Stimulated activated CD4-positive, alpha-beta T cell treated with anti-CD3 and anti-CD28 coated beads, TNF-alpha, amount 100 ng/mL, for 1 hour (primary cell): ENCODE measurements at places on chromosomes 16 and 17.

GRCh38 chr16:73064212-73064993 lies 16.5 kb upstream of the ZFHX3 start:
- no peak for DNase-seq

DNA sequence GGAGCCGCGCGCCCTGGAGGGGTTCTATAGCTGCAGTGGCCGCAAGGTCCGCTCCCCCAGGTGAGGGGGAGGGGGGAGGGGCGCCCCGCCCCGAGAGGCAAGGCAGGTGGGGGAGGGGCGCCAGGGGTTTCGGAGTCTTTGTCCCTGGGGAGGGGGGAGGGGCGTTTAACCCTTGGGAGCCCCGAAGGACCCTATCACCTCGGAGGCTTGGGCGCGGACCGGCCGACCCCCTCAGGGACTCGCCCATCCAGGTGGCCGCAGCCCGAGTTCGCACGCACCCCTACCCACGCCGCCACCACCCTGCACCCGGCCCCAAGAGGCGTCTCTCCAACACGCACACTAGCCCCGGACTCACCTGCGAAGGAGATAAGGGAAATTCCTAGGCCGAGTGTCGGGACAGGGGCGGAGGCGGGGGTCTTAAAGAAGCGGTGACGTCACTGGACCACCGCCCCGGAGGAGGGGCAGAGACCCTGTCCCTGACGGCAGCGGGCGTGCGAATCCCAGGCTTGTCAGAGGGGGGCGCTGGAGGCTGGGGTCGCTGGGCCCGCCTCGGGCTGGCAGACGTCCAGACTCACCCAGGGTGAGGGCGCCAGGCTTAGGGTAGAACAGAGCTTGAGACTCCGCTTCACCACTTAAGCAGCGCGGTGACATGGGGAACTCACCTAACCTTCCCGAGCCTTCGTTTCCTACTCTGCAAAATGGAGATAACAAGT lies at the start of gene CLDN6:
TSS of gene CLDN6 (minus strand) at position 390 of the 713 bp plus-strand sequence. CDS start 2,162 bp downstream, outside the sequence.
- no peak for DNase-seq

- DNase-seq: no peak
Measured at GRCh38 chr17:31649302-31649701, 209.7 kb downstream of the COPRS start.

GRCh38 chr17:34858591-34859565 lies 102.4 kb downstream of the CCT6B start:
- no peak for DNase-seq

DNA sequence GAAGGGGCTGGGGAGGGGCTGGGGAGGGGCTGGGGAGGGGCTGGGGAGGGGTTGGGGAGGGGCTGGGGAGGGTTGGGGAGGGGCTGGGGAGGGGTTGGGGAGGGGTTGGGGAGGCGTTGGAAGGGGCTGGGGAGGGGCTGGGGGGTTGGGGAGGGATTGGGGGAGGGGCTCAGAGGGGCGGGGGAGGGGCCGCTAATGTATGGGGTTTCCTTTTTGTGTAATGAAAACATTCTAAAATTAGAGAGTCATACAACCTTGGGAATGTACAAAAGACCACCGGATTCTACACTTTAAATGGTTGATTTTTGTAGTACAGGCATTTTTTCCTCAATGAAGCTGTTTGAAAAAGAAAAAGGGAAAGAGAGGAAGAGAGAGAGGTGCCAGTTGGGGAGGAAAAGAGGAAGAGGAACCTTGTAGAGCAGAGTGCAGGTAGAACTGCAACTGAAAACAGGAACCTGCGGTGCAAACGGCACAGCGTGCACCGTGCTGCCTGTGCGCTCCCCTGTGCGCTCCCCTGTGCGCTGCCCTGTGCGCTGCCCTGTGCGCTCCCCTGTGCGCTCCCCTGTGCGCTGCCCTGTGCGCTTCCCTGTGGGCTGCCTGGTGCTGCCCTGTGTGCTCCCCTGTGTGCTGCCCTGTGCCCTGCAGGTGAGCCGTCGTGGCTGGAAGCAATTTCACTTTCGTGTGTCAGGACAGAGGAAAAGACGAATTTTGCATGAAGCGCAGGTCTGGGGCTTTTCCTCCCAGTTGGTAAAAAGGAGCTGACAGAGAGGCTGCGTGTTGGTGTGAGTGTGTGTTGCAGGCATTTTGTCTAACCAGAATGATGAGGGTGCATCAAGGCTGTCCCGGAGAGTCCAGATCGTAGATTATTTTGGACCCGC lies 40.8 kb downstream of the METRNL start:
- no peak for DNase-seq

DNA sequence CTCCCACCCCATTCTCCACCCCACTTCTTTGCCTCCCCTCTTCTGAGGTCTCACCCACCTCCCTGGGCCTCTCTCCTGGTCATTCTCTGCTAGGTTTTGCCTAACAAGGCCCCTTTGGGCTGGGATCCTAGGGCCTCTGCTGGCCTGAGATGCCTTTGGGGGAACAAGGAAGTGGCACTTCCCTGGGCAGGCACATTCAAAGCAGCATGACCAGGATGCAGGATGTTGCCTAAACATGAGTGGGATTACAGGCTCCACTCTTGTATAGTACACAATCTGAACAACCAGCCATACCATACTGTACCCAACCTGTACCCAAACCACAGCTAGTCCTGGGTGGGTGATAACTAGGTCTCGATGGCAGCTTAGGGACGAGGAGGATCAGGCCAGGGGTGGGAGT lies 9.0 kb downstream of the GALK1 start:
- no peak for DNase-seq

- no peak for DNase-seq
Measured at GRCh38 chr17:9098242-9098825, 77.0 kb downstream of the NTN1 start.

- DNase-seq: no peak
Measured at GRCh38 chr17:16940116-16940881, 31.6 kb downstream of the TNFRSF13B start.

DNA sequence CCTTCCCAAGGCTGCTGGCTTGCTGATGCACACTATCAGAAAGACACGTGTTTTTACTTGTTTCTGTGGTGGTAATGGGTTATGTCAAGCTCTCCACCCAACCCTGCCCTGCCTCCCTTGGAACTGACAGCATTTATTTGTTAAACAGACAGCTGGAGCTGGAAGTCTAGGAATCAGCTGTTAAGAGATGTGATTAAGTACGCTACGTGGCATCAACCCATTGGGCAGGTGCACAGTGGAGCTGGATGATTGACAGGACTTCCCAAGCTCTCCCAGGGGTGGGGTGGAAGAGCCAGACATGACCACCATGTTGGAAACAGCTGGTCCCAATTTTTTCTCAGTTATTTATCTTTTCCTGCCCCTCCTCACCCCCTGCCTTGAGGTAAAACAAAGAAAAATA lies 49.4 kb downstream of the ADAMTS18 start:
- no peak for DNase-seq

- DNase-seq: no peak
Measured at GRCh38 chr16:26317885-26318284, 626.1 kb downstream of the HS3ST4 start.

DNA sequence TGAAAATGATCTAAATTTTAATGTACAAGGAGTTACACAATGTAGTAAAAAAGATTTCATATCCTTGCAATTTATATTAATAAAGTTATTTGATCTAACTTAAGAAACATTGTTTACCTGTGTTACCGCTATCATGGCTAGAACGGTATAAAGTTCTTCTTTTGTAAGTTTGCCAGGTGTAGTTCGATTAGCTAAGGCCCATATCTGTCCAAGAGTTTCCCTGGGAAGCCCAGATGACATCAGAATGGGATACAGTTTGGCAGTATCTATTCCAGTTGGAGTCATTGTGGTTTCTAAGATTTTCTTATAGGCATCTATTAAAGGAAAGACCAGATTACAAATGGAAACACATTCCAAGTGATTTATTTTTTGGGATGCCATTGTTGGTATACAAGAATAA lies 37.5 kb downstream of the SYNRG start:
- DNase-seq: no peak

DNA sequence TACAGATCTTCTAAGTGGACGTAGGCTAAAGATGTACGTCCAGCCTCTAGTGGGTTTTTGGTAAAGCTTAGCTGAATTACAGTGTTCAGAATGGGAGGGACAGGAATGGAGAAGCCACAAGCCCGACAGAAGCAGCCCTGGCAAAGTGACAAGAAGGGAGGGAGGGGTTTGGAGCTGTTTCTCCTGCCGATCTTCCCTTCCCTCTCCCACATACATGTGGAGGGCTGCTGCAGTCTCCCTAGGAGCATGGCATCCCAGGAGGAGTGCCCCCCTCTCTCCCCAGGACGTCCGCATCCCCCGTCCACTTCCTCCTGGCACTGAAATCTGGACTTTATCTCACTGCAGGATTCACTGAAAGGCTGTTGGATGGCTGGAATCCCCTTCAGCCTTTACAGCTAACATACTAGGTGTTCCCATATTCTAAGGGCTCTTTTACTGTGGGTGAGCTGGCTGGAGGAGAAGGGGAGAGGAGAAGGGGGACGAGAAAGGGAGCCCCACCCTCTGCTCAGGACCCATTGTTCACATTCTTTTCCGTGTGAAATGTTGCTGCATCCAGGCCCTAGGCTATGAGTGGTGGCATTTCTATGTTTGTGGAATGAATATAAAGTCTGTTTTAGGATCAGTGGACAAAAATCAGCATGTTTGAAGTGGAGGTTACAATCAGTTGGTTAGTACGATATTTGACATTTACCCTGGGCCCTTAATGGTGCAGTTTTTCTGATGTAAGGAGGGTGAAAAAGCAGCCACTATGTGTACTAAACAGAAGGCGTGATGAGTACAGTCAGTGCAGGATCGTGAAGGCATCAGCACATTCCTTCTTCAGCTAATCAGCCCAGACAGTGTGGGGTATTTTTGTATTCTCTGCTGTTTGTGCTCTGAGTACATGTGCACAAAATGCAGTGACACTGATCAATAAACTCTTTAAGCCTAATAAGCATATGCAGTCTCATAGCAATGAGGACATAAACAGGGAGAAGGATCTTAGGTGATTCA lies 94.6 kb downstream of the SPECC1 start:
- no peak for DNase-seq

DNA sequence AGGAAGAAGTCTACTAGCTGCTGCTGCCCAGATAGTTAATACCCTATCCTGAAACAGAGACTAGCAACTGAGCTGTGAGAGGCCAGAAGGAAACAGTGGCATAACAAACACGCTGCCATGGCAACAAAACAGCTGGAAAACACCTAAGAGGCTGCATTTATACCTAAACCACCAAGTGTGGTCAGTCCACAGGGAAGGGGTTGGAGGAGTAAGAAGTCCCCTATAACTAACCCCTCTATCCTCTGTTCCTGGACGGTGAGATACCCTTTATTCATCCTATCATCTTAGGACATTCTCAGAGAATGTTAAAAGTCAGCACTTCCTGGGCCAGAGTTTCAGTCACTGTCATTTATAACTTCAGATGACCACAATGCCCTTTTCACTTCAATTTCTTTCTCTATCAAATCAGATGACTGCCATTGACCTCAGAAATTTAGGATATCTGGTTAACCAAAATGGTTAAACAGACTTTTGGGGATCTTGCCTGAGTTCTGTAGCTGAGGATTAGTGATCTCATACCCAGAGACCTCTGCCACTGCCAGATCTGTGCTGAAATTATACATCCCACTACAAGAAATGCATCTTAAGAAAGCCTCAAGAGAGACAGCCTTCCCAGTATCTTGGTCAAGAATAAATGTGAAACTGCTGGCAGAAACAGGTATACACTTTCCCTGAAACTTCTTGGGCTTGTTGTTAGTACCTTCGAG lies 36.2 kb downstream of the STH start:
- DNase-seq: no peak

DNA sequence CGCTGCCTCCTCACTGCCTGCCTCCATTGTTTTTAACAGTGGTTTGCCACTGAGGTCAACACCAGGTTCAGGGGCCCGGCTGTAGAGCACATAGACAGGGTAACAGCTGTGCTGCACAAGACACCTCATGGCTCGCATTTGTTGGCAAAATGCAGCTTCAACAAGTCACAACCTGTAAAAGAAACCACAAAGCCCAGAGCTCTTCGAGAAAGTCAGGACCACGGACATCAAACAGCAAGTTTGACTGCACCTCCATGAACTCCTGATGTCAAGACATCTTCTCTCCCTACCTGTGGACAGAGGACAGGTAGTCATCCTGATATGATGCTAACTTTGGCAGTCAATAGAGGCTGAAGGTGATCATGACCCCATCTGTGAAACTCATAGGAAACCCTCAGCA lies 142.4 kb upstream of the SOX9 start:
- DNase-seq: no peak

GRCh38 chr17:35879773-35880654 lies at the start of gene CCL5:
CCL5 (minus strand) TSS chr17:35880360.
- peak; percentile 29 for DNase-seq

DNA sequence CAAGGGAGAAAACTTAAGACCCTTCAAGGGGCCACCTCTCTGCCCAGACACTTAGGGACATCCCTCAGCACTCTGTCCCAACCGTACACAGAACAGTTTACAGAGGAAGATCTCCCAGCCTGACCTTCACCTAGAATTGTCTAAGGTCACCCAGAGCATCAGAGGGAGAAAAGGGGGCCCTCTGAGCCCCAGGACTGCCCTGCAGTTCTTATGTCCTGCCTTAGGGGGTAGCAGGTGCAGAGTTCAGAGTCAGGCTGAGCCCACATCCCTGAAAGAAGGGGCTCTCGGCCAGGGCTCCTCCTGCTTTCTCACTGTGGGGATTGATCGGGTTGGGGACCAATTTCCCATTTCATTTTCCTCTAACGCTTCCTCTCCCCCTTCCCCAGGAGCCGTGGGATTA lies 15.4 kb downstream of the CA4 start:
- no peak for DNase-seq
